Stimulated activated naive CD8-positive, alpha-beta T cell treated with anti-CD3 and anti-CD28 coated beads, Interleukin-15, amount 100 ng/mL, for 72 hours (primary cell): ENCODE measurements at places on chromosomes 7 and 10.

- DNase-seq: no peak
Observed at GRCh38 chr7:158396982-158397862, 190.4 kb downstream of the PTPRN2 start.

- DNase-seq: no peak
Observed at GRCh38 chr10:1141701-1142100, 85.5 kb downstream of the WDR37 start.

DNA sequence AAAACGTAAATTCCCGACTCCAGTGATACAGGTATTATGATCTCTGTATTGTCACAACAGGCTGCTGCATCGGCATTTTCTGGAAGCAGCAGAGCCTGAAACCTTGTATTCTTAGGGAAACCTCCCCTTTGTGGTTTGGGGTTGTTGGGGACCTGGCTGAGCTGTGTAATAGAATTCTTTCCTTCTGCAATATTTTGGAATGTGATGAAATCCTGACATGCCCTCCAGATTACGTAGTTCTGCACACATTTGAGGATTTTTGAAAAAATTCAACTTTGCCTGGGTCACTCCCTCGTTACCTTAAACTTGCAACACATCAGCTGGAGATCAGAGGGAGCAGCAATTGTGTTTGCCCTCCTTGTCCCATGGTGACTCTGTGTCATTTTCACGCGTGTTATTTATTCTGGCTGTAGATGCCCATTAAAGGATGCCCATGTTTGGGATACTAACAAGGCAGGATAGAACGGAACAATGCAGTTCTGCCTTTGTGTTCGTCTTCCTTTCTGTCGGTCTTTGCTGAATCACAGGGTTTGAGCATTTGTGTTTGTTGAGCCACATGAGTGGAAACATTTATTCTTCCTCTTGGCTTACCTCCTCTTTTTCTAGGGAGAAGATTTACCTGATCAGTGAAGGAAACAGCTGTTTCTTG lies 181.7 kb downstream of the TCF7L2 start:
- DNase-seq: no peak

DNA sequence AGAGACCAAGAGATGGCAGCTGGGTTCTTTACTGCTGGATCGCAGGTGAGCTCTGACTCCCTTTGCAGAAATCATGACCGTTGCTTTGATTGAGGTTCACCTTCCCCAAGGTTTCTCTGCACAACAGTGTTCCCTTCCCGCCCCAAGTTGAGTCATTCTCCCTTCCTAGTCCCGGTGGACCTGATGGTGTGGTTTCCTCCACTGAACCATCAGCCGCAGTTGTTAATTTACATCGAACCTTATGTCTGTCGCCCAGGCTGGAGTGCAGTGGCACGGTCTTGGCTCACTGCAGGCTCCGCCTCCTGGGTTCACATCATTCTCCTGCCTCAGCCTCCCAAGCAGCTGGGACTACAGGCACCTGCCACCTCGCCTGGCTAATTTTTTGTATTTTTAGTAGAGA lies 5.8 kb downstream of the ZSCAN25 start:
- DNase-seq: peak; percentile 34

DNA sequence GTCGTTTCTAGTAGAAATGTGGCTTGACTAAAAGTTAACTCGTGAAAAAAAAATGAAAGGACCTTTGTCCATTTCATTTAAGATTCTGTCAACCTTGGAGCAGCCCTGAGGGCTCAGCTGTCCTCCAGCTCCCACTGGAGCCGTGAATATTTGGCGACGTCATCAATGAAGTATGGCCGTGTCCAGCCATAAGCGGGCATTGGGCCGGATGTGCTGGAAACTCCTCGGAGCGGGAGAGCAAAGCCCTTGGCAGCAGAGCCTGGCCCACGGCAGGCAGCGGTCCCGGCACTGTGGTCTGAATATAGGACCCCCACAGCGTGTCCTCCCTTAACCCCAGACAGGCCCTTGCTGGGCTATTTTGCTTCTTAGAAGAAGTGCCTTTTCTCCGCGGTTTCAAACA lies 50.0 kb downstream of the JAKMIP3 start:
- DNase-seq: no peak

- no peak for DNase-seq
Observed at GRCh38 chr7:39536951-39537350, 29.3 kb upstream of the YAE1 start.

DNA sequence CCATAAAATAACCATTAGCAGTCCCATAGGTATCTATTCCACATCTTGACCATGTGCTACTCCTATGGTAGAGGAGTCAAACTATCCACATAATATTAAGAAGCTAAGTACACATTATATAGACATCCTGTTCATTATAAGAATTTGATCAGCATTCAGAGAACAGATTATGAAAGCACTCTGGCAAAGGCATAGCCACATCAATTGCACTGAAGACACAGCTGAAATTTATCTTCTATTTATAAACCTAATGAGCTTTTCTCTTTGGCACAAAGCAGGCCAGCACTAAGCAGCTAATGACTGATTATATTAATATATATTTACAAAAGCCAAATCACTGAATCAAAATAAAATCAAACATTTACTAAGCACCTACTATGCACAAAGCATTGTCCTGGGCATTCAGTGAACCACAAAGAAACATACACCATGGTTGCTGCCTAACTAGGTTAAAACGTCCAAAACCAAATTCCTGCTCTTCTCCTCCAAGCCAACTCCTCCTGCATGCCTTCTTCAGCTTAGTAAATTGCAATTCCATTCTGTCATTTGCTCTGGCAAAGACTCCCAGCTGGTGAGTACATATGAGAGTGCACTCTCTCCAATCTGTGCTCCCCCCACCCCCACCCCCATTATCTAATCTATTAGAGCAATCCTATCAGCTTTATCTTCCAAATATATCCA lies 122.6 kb upstream of the ASAH2 start:
- no peak for DNase-seq

GRCh38 chr7:25947669-25948516 lies 204.1 kb upstream of the NFE2L3 start:
- DNase-seq: no peak

GRCh38 chr10:132223156-132223590 lies 36.4 kb downstream of the DPYSL4 start:
- DNase-seq: peak; percentile 62

DNA sequence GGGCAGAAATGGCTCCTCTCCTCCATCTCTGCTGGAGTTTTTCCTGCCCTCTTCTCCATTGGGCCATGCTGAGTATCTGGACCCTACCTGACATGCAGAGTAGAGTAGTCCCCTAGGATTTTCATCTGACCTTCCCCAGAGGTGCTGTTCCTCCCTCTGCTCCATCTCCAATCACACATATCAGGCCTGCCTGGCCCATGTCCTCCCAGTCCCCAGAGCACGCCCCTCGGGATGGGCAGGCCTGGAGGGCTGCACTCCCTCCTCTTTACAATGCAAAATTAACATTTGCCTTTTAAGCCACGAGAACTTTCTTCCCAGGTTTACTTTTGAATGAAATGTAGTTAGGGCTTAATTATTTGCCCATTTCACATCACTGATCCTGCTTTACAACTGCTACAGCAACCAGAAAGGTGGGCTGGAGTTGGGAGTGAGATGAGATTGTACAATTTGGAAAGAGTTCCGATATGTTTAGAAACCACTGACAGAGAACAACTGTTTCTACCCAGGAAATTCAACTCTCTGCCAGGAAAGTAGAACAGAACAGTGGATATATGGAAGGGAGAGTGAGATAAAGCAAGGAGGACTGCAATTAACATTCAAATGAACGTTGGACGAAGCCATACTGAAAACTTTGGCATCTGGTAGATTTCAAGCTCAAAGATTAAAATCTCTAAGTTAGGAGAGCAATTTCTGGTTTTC lies 184.0 kb upstream of the HABP2 start:
- DNase-seq: no peak

- no peak for DNase-seq
Observed at GRCh38 chr7:132272763-132273371, 303.4 kb downstream of the PLXNA4 start.

DNA sequence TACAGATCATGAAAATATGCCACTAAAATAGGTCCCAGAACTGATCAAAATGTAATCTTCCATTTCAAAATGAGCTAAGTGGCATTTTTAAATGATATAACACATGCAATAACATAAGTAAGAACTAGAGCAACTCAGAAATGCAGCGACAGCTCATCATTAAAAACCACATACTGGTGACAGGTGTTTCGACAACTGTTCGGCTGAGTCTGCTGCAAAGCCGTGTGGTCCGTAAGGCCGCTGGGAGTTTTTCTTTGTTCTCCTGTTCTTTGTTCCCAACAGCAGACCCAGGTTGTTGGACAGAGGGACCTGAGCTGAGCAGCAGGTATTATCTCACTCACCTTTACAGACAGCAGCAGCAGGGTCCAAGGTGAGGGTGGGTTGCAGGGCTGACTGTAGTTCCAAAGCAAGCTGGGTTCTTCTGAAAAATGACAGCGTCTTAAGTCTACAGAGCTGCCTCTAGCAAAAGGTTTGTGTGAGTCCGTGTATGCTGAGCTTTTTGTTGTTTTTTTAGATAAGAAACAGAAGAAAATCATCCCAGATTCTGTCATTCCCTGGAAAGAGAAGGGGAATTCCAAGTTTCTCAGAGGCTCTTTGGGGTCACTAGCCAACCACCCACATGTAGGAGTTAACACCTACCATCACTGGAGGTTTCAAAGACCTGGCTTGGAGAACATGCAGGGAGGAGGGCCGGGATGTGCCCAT lies 45.4 kb upstream of the MACROH2A2 start:
- no peak for DNase-seq

GRCh38 chr10:27390681-27391080 lies 113.4 kb upstream of the RAB18 start:
- DNase-seq: no peak

DNA sequence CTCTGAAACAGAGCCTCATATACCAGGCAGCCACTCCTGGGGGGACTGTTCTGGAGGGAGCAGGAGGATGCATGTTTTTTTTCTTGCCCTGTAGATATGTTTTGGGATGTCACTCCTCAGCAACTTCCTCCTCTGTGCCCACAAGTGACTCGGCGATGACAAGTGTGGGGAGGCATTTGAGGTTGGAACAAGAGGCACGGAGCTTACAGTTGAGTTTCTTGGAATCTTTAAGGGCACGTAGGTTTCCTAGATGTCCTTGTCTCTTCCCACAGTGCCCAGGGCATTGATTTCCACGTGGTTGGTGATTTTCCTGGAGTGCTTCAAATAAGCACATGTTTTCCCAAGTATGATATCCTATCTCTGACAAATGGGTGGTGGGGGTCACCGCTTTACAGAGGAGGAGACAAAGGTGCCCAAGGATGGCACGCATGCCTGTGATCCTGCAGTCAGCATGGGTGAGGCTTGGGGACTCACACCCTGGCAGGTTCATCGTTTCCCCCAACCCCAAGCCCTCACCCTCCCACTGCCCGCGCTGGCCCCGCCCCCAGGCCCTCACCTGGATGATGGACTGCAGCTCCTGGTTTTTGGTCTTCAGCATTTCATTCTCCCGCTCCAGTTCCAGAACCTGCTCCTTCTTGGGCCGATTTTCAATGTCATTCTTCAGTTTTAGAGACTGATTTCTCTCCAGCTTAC lies 95.2 kb upstream of the GNA12 start:
- no peak for DNase-seq

DNA sequence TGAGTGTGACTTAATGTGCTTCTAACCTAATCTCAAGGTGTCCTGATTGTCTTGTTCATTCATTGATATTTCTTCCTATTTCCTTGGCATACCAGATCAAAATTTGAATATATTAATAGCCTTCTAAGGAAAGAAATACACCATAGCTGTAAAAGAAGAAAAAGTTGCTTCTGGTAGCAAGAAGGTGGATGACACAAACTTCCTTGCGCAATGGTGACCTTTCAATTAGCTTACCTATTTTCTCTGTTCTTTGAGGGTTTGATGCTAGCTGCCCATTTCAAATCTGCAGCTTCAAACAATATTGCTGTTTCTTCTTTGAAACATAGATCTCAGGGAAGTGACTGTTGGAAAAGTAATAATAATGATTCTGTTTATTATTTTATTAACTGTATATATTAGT lies 108.8 kb downstream of the ADAM22 start:
- no peak for DNase-seq

GRCh38 chr7:36881233-36881874 lies 157.1 kb upstream of the AOAH start:
- no peak for DNase-seq

- DNase-seq: no peak
Observed at GRCh38 chr7:25244254-25245033, 16.2 kb upstream of the NPVF start.

GRCh38 chr10:124550293-124551034 lies 88.8 kb downstream of the LHPP start:
- no peak for DNase-seq

DNA sequence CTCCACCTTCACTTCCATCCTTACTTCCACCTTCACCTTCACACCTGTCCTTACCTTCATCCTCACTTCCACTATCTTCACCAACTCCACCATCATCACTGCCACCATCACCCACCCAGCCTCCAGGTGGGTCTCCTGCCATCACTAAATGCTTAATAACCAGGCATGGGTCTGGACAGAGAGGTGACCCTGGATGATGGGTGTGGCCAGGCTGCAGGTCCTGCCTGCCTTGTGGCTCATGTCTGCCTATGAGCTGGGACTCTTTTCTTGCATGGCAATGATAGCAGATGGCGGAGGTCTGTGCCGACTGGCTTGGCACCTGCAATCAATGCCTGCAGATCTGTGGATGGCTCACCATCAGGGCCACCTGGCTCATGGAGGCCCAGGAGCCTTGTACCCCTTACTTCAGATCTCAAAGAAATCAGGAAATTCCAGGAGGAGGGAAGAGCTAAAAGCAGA lies 60.1 kb upstream of the ELN start:
- no peak for DNase-seq

DNA sequence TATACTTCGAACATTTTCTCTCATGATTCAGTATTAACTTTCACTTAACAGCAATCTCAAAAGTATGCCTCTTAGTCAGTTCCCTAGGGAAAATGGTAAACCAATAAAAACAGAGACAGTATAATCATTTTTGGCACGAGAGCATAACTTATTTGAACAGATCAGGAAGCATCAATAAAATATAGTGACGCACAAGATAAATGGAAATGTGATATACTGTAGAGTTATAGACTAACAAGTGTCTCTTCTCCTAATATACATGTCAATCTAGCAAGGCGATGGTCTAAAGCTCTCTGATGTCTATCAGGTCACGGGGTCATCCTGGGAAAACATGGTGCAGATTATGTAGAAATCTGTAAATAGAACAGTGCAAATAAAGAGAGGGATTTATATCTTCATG lies 131.6 kb downstream of the HGF start:
- DNase-seq: no peak

DNA sequence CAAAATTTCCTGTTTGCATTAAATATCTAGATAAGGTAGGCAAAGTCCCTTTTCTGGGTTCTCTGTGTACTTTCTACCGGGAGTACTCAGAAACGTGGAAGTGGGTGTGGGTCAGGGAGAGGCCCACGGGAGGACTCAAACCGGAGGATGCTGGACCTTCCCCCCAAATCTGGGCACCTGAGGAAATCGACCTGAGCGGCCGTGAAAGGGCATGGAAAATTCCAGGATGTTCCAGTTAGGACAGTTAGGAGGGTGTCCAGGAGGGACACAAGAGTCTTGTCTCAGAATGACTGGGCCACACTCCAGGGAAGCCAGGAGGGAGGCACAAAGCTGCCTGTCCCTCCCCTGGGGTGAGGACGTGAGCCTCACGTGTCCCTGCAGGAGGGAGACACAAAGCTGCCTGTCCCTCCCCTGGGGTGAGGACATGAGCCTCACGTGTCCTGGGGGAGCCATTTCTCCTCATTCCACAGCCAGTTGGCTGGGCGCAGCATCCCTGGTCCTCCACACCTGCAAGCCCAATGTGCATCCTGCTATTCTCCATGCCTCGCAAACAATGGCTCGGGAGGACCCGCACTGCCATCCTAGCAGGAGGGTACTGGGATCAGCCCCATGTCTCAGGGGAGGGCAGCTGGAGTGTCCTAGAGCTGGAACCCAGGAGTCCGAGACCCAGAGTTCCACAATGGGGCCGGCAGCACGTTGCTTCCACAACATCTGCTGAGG lies 190.5 kb upstream of the PPP2R2D start:
- DNase-seq: no peak
